ENCODE measurements at places on chromosomes 3 and 15. TPM values are rescaled to one million over a fixed set of nuclear protein-coding genes. Genes with fewer than 3 reads are reported as not detected.

GRCh38 chr15:56805466-56806147 is 72.3 kb upstream of the ZNF280D start:
- peak; percentile 90 for DNase-seq

SLC35G2 gene
- 25.0 TPM for total RNA-seq

DNA sequence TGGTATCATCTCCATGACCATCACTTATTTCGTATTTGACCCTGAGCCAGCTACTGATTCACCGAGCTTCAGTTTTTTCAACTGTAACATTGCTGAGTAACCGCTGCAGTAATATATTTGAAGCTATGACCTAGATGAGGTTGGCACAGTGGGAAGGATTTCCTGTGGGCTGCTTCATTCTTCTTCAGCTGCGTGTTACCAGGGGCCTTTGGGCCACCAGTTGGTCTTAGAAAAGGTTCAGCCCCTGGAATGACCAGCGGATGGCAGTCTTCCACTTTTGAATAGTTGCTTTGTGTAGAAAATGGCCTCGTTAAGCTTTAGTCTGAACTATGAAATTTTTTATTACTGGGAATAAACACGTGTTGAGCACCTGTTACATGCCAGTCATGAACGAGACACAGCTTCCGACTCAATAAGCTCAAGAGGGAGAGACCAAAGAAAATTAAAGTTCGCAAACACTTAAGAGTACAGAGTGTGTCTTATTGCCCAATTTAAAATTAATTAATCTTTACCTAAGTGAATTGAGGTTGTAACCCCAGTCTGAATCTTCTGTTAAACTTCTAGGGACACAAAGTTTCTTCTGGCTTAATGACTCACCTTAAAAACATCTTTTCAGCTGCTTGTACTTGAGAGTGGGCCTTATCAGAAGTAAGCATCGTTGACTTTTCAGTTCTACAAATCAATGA is 57.6 kb upstream of the NR2E3 start:
- DNase-seq, result peak; percentile 94

ADCY5 gene
- not detected for total RNA-seq

DNA sequence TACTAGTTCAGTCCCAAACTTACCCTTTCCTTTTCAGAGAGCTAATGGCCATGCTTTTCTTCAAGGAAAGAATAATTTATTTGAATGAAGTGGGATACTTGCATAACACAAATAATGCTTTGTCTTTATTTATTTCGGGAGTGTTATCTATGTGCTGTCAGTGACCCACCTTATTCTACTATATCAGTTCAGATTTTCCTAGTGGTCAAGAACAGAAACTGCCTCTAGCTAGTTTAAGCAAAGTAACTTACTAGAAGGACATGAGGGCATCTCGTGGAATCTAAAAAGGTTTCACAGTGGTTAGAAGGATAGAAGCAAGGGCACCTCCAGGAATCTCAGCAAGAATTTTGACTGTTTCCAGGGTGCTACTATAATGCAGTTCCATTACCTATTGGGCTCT is 3.8 kb upstream of the TIMMDC1 start:
- no peak for DNase-seq
